ENCODE measurements at places on chromosomes 3 and 15. TPM values are rescaled to one million over a fixed set of nuclear protein-coding genes. Genes with fewer than 3 reads are reported as not detected.

DNA sequence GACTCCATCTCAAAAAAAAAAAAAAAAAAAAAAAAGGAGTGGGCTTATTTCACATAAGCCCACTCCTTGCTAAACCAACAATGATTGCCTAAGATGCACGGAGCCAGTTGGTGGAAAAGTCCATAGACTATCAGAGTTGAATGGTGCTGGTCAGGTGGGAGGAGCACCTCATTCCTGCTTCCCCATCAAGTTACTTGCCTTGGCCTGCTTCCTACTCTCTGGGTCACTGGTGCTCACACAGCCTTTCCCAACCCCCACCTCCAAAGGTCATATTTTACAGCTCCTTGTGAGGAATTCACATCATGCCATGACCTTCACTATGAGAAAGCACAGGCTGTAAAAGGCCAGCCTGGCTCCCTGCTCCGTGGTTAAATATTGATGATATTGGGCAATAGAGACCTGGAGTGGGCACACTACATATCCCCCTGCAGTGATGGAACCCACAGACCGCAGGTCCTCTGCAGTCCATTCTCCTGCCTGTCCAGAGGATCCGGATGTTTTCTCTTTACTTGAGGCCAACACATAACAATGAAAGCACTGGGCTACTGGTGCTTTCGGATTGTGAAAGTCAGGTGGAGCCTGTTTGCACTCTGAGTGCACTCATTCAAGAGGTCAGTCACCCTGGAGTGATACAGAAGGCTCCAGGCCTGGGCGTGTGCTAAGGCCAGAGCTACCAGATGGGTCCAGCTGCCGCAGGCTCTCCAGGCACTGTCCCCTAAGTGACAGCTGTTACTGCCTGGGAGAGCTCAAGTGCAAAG, at the start of gene SLC51B:
Gene SLC51B, plus strand, starts transcription at position 664 of the 758 bp plus-strand sequence. CDS start 4,618 bp downstream, outside the sequence.
- no peak within 1 kb of the TSS for H3K27ac ChIP-seq
- no peaks in the 10 kb centered on the region for H3K27me3 ChIP-seq
- no peak within 1 kb of the TSS for H3K4me3 ChIP-seq
- H3K4me1 ChIP-seq = peaks cover 21% of the 10 kb centered on the region

DNA sequence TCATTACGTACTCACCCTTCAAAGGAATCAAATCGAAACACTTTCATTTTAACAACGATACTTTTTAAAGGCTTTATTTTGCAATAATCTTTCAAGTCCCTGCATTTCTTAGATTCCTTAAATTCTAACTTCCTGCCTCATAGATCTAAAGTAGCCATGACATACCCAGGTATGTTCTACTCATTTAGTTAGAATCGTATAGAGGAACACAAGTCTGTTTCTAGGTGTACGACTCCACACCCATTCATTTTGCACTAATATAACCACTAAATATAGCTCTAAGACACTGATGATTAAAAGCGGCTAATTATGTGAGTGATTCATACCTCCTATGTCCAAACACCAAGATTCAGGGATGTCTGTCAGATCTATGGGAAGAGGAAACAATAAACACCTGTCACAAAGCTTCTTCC, 1.3 kb downstream of the ATP13A3 start:
- DNase-seq = peak; percentile 41
- no peaks in the 10 kb centered on the region for H3K27me3 ChIP-seq
- peak overlapping the region; percentile 82 for H3K4me3 ChIP-seq
- peaks cover 25% of the 10 kb centered on the region for H3K4me1 ChIP-seq
- H3K27ac ChIP-seq = peak overlapping the region; percentile 93

The LRRIQ4 gene
- total RNA-seq = not detected

DNA sequence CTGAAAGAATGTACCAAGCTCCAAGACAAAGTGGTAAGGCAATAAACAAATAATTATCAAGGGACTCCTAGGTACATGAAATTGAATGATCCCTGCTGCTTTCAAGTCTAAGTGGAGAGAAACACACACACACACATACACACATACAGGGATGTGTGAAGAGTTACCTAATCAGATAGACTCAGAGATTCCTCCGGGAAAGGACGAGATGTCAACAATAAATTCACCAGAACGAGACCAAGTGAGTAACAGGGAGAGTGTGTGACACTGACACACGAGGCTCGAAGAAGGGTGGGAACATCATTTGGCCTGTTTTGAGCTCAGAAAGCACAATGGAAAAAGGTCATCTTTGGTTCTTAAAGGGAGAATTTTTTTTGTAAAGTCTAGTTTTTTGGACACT, 13.4 kb downstream of the LRIG1 start:
- peaks cover 35% of the 10 kb centered on the region for H3K4me1 ChIP-seq
- no peak overlapping the region for H3K27ac ChIP-seq
- DNase-seq = peak; percentile 65
- H3K4me3 ChIP-seq = no peak overlapping the region
- no peaks in the 10 kb centered on the region for H3K27me3 ChIP-seq

DNA sequence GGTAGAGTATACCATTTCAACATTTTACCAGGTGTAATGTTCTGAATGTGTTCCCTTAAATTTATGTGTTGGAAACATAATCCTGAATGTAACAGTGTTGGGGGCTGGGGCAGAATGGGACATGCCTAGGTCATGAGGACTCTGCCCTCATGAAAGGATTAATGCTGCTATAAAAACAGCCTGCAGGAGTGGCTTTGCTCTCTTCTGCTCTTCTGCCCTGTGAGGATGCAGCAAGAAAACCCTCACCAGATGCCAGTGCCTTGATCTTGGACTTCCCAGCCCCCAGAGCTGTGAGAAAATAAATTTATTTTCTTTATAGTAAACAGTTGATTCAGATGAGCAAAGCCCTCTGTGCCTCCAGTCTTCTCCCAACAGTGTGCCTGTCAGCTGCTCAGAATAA, 326.0 kb upstream of the ONECUT1 start:
- no peak for DNase-seq
- no peak overlapping the region for H3K27ac ChIP-seq
- no peaks in the 10 kb centered on the region for H3K27me3 ChIP-seq
- no peaks in the 10 kb centered on the region for H3K36me3 ChIP-seq
- no peak overlapping the region for H3K4me3 ChIP-seq

- DNase-seq = peak; percentile 15
- H3K4me1 ChIP-seq = 0 out of 2 replicates have a peak, but pooled peaks cover 2% of the 10 kb centered on the region
- H3K27ac ChIP-seq = no peak overlapping the region
- H3K36me3 ChIP-seq = no peaks in the 10 kb centered on the region
- H3K27me3 ChIP-seq = no peaks in the 10 kb centered on the region
These were observed 483.1 kb downstream of the NAALADL2 start for GRCh38 chr3:175342196-175342595.

The FBXW12 gene
- total RNA-seq = not detected

The PLA2G4D gene
- total RNA-seq = not detected

Data from IMR-90 (cell line).